ENCODE measurements at places on chromosomes 1 and 21.

- DNase-seq = no peak
These were observed 598.6 kb downstream of the NPHP4 start for GRCh38 chr1:5393603-5394002.

DNA sequence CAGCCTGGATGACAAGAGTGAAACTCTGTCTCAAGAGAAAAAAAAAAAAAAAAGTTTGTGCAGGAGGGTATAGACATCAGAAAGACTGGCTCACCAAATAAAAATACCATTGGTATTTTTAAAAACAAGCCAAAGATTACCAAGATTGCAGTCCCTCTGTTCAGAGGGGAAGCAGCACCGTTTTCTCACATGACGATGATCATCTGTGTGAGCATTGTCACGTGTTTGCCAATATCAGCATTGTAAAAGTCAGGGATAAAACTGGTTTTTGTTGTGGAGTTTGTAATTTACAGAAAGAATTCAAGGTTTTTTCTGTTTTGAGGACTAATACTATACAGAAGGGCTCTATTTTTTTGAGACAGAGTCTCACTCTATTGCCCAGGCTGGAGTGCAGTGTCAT is 26.5 kb downstream of the ZNF362 start:
- DNase-seq = no peak

DNA sequence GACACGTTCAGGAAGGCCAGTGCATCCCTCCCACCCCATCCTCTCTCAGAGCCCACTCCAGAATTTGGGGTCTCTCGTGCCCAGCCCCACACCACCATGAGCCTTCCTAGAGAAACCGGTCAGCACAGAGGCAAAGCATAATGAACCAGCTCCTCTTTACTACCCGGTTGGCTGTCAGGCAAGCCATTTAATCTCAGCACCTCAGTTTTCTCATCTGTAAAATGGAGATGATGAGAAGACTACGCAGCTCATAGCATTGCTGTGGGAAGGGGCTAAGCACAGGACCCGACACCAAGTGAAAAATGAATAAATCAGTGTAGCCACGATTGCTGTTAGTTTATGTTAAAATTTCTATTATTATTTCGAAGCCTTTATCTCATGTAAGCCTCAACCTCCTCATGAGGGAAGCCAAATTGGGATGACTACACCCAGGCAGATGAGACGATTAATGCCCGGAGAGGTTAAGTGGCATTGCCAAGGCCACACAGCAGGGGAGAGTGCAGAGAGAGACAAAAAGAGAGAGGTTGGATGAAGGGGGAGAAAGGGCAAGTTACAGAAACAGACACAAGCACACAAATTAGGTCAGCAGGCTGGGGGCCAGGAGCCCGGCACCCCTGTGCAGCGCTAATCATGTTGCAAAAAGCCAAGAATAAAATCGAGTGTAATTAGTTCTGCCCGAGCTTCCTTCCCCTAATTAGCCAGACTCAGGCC is 25.7 kb downstream of the SDC3 start:
- no peak for DNase-seq

- no peak for DNase-seq
These were observed 1.6 kb upstream of the DDX59 start for GRCh38 chr1:200671235-200671786.

DNA sequence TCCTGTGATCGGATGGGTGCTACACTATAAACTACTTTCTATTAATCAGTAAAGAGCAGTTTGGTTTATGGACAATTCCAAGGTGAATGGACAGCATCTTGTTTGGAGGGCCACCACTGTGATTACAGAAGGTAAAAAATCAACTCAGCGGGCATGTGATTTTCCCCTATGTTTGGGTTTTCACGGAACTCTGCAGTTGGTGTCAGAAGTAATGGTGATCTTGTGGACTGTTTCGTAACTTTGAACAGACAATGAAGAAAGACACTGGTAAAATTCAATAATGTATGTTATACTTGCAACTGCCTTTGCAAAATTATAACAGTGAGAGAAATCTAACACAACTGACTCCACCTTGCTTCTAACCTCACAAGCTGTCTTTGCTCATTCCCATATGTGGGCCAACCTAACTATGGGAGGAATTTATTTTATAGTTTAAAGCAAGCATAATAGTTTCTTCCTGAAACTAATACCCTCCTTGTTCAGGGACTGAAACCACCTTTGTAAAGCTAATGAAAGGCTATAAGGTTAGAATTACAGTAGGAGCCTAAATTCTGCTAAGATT is 53.2 kb downstream of the TRIM33 start:
- no peak for DNase-seq

DNA sequence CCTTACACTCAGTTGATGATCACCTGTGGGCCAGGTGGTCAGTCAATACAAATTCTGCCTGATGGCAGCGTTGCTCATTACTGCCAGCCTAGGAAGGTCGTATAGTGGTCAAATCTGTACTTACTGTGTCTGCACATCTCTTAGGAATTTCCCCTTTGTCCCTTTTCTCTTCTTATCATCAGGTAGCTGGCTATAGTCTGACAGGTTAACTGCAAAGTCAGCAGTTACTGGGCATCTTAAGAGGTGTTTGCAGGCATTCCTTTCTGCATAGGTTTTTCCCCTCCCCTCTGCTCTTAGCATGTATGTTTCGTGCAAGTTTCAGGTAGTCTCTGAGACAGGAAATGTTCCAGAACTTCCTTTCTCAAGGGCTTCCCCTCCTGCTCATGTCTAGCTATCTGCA is 298.7 kb downstream of the LRRIQ3 start:
- no peak for DNase-seq

DNA sequence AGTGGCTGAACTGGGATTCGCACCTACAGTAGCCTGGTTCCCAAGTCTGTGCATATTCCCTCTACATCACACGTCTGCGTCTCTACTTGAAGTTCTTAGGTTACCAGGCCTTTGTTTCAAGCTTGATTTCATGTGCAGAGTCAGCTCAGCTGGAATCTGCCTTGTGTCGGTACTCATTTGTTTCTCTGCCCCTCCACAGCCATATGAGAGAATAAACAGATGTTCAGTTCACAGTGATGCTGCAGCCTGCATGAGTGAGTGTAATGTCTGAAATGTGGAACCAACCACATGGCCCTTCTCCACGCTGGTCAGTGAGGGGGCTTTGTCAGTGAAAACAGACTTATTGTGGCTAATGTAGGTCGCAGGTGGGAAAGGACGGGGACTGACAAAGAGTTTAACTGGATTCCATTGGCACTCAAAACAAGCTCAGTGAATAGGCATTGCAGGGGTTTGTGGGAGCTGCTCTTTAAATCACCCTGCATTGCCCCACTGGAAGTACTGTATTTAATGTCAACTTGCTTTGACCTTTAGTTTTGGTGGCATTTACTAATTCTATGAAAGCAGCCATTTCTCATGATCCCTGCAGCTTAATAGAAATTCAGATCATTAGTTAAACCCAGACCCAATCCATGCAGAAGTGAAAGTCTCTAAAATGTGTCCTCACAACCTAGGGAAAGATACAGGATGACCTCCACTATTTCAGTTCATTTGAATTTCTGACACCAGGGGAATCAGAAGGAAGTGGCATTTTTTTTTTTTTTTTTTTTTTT is 136.4 kb upstream of the FAM78B start:
- DNase-seq = no peak

DNA sequence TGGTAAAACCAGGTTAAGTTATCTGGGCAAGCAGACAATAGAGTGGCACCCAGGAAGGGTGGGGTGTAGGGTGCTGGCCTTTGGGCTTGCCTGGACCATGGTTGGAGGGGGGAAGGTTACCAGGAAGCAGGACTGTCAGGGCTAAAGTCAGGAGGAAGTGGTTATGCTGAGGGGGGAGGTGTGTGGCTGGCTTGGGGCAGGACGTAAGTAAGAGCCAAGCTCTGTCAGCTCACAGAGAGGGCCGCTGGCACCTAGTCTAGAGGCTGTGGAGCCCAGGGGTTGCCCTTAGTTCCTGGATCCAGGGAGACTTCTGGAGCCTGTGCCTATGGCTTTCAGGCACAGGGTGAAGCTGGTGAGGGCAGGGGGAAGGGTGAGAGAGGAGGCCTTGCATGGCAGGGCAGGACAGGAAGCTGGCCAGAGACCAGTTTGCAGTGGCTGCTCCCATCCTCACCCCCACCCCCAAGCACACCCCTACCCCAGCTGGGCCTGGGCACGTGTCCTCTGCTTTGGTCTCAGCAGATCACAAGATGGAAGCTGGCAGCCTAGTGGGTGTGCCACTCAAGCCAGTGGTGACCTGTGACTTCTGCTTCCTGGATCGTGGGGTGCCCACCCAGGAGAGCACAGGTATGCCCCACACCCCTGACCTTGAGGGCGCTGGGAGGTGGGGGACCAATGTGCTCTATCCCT is 20.5 kb upstream of the SMYD3 start:
- no peak for DNase-seq

DNA sequence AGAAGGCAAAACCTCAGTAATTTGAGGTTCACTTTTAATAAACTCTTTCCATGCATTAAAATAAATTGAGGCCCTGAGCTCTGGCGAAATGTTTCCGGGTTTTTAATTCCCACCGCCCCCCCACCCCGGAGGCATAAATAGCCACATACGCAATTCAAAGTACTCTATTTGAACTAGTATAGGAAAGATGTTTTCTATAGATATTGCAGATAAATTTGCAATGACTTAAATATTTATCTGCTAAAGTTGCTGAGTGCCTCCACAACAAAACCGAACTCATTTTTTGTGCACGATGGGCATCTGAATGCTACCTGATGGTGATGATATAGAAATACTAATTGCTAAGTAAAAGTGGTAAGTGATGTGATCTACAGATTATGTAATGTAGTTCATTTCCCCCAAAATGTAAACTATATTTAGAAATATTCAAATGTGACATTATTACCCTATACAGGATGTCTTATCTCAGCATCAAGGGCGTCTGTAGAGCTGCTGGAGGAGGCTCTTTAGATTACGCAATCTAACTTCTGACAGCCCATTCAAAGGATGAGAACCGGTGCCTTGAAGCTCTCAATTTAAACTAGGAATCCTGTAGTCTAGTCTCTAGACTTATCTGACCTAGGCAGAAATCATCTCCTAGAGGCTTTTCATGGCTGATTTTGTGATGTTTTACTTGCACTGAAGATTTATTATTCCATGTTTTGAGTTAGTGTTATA is 8.5 kb downstream of the IRF2BP2 start:
- no peak for DNase-seq

GRCh38 chr1:26814377-26814776 is 12.1 kb upstream of the ZDHHC18 start:
- DNase-seq = no peak

GRCh38 chr1:207109004-207109403 is 5.0 kb downstream of the C4BPA start:
- no peak for DNase-seq

DNA sequence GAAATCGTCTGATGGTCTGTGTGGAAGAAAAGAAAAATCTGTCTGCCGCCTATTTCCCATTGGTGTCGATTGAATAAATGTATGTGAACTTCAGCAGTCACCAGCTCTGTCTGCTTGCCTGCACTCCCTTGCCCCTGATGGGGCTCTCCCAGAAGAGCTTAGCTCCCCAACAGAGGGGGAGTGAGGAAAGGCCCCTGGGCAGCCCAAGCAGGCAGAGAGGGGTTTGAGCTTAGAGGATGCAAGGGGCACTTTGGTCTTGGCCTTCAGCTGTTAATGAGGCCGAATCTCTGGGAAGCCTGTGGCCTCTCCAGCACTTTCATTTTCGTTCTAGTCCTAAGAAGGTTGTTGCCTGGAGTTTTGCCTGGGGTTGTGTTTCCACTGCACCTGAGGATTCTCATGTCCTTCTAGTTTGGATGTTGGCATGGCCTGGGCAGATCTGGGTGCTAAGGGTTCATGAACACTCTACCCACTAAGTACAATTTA is 2.8 kb downstream of the FOXD2 start:
- DNase-seq = no peak

DNA sequence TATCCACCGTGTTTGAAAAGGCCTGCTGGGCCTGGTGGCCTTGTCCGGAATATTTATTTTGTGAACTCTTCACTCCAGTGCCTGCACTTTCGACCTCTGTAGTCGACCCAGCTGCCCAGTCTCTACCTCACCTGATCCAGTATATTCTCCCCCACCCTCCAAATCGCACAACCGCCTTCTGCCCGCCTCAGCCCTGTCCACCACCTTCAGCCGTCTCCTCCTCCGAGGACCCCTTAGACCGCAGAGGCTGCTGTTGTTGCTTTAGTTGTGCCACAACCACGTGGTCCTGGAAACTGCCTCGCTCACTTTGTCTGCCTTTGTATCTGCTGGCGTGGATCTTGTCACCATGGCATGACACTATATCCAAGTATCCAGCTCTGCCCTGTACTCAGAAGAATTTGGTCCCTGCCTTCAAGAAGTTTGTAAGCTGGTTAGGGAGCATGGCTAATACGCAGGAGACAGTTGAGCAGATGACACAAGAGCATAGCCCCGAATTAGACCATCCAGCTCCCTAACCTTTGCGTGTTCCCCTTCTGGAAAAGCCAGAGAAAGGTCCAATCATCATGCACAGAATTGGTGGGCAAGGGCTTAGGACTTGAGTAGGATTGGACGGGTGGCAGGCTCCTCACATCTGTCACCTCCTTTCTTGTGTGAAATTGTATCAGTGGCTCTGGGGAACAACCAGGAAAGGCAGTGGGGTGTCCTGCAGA is 1.5 kb downstream of the PHGDH start:
- DNase-seq = no peak

DNA sequence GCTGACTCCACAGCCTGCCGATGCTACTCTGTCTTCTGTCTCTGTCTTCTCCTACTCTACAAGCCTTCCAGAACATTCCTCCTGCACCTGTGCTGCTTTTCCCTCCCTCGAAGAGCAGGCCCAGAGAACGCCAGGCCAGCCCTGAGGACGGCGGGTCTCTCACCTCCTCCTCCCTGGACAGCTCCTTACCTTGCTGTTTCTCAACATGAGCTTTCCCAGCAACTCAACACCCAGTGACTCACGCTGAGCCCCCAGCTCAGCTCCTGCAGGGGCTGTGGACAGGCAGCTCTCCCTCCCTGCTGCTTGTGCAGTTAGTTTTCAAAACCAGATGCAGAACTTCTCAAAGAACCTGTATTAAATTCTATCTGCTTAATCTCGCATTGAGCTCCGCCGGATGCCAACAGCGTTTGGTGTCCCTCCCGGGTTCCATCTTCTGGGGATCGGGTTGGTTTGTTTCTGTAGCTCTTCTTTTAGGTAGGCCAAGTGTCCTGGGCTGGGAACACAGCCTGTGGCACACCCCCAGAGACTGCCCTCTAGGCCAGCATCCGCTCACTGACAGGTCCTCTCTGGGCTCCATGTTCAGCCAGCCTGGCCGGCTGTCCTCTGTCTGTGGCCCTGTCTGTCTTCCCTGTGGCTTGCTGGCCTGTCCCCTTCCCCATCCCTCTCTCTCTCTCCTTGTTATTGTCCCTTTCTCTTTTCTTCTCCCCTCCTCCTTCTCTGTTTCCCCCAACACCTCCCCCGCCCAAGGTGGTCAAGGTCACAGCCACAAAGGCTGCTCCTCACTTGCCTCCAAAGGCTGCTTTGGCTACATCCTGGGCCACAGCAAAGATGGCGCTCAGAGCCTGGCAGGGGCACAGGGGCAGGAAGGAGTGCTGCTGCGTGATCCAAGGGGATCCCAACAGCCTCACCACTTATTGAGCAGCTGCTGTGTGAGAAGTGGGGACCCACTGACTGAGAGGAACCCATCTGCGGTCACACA is 391.0 kb downstream of the MATN1 start:
- no peak for DNase-seq

GRCh38 chr1:6867729-6868659 is 82.7 kb downstream of the CAMTA1 start:
- no peak for DNase-seq

- DNase-seq = no peak
These were observed 552.2 kb upstream of the NCAM2 start for GRCh38 chr21:20445971-20446370.

GRCh38 chr1:177737456-177737855 is 232.4 kb downstream of the SEC16B start:
- no peak for DNase-seq

All from left ventricle myocardium superior (tissue), 1 donor.